ENCODE measurements at places on chromosomes 1 and 21.

DNA sequence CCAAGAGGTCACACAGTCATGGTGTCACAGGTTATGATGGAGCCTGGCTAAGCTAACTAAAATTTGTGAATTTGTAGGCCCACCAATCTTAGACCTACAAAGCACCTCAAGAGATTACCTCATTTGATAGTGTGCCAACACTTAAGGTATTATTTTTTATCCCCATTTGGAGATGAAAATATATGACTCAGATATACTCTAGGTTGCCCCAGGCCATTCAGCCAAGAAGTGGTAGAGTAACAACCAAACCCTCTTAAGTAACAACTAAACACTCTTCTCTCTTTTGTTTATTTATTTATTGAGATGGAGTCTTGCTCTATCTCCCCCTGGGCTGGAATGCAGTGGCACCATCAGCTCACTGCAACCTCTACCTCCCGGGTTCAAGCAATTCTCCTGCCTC, 14.3 kb downstream of the NPL start:
- DNase-seq = no peak

DNA sequence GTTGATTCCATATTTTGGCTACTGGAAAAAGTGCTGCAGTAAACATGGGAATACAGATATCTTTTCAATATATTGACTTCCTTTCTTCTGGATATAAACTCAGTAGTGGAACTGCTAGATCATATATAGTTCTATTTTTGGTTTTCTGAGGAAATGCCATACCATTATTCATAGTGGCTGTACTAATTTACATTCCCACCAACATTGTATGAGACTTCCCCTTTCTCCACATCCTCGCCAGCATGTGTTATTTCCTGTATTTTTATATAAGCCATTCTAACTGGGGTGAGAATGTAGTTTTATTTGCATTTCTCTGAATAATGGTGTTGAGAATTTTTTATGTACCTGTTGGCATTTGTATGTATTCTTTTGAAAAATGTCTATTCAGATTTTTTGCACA, 385.2 kb downstream of the NUF2 start:
- no peak for DNase-seq

GRCh38 chr21:44013380-44014088, 1.4 kb downstream of the TRAPPC10 start:
- DNase-seq = no peak

GRCh38 chr21:44889625-44890337, 16.3 kb upstream of the PTTG1IP start:
- no peak for DNase-seq

GRCh38 chr1:61170328-61171238, 88.2 kb downstream of the NFIA start:
- DNase-seq = no peak

All from stimulated activated CD8-positive, alpha-beta memory T cell treated with anti-CD3 and anti-CD28 coated beads, Interleukin-7, amount 100 ng/mL, for 1 hour (primary cell).